ENCODE measurements at places on chromosomes 2 and 18.

GRCh38 chr2:200258881-200259576 lies 47.5 kb upstream of the SPATS2L start:
- DNase-seq: no peak

- no peak for DNase-seq
These were observed 237.8 kb downstream of the WDR7 start for GRCh38 chr18:56888978-56889377.

GRCh38 chr2:134193006-134193405 lies 60.9 kb upstream of the MGAT5 start:
- DNase-seq: no peak

GRCh38 chr2:95032868-95033603 lies 7.5 kb downstream of the MAL start:
- no peak for DNase-seq

GRCh38 chr2:69584127-69584889 lies 59.2 kb downstream of the AAK1 start:
- DNase-seq: no peak

- no peak for DNase-seq
These were observed 79.0 kb upstream of the CABLES1 start for GRCh38 chr18:23056315-23056714.

- no peak for DNase-seq
These were observed 54.3 kb downstream of the KCNF1 start for GRCh38 chr2:10966056-10966455.
